ENCODE measurements at places on chromosomes 16 and 17.

- DNase-seq = no peak
These were observed 23.1 kb upstream of the PHF12 start for GRCh38 chr17:28974451-28974850.

DNA sequence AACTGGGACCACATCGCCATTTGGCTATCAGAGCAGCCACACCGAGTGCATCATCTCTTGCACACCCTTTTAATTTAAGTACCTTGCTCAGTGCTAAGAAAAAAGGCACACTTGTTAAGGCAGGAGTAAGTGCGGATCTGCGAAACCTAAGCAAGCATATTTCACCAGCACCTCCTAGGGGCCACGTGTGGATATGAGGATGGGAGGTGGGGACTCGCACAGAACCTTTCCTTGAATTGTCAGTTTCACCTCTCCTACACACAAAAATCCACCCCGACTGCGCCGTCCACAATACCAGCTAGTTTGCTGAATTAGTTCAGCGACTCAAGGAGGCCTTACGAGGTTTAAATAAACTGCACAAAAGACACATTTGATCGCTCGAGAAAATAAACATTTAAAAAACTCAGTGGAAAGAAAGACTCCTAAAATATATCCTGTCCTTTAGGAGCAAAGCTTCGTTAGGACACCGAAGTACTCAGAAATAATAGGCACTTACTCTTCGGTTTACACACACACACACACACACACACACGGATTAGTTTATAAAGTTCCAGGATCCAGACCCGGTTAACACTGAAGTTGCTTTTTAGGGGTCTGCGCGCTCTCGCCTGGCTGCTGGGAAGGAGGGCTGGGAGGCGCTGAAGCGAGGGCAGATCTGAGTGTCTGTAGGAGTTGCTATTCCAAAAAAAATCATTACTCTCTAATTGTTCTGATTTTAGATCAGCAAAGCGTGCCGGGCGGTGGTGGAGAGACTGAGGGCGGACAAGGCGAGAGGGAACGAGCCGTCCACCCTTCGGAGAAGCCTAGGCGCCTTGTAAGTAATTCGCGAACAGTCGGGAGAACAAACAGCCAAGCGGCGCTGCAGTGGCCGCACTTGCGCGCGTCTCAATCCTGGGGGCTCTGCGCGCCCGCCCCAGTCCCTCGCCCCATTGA, 1.0 kb upstream of the KCNJ2 start:
- DNase-seq = no peak

GRCh38 chr17:55340686-55341085, 75.9 kb downstream of the HLF start:
- no peak for DNase-seq

DNA sequence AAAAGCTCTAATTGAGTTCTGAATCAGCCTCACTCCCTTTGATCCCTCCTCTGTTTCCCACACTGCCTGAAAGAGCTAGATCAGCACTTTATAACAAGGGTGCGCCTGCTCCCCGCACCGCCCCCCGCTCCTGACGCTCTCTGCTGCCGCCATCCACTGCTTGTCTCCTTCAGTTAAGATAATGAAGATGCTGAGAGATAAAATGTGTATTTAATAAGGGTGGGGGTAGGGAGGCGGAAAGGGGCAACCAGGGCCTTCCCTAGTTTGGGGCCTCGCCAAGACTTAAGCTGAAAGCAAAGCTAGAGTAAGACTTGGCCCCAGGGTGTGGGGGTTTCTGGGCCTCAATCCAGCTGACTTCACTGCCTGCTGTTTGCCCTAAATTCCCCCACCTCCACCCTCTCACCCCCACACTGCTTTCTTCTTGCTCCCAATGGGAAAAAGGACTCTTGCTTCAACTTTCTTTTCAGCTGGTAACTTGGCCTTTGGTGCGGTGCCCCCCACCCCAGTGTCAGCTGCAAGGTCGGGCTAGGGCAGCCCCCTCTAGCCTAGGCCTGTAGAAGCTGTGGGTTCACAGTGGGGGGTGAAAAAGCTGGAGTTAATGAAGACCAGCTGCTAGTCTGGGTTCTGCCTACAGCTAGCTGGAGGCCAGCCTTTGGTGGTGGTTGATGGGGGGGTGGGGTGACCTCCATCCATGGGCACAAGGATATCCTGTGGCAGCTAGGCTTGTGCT, 1.8 kb upstream of the RARA start:
- DNase-seq = no peak

GRCh38 chr17:29618272-29619065, 4.2 kb downstream of the CORO6 start:
- DNase-seq = no peak

DNA sequence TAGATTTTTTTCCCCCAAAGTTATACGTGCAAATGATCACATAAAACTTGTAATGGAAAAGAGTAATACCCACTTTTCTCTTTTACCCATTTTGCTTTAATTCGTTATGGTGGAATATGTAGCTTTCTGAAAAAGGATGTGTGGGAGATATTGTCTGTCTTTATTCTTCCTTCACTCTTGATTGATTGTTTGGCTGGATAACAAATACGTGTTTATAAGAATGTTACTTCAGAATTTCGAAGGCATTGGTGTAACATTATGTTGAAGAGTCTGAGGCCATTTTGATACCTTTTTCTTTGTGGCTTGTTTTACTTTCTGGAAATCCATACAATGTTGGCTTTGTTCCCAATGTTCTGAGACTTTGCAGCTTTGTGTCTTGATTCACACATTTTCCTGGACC, 71.4 kb downstream of the BCAS3 start:
- DNase-seq = no peak

- no peak for DNase-seq
These were observed 126.9 kb downstream of the KATNIP start for GRCh38 chr16:27676839-27677238.

- DNase-seq = no peak
These were observed 15.8 kb downstream of the COPRS start for GRCh38 chr17:31843070-31843745.

DNA sequence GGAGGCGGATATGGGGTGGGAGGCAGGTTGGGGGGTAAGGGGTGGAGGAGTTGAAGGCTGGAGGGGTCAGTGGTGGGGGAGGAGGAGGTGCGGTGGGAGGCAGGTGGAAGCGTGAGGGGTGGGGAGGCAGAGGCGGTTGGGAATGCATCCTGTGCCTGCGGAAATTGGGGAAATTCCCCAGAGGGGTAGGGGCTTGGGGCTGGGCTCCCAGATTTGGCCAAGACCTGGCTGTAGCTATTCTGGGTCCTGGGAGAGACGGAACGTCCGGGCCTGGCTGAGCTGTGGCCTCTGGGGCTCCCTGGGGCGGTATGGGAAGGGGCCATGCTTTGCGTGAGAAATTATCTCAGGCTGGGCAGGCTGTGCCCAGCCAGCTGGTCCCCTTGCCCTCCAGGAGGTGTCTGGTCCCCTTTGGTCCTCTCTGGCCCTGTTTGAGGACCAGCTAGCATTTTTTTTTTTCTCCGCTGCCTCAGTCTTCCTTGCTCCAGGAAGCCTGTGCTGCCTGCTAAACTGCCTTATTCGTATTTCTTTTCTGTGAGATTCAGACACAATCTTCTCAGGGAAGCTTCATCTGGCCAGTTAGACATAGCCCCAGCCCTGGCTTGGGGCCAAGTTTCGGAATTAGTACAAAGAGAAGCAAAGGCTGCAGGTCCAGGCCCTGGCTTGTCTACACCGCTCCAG, 7.3 kb upstream of the TRPV2 start:
- DNase-seq = no peak

- no peak for DNase-seq
These were observed 48.0 kb downstream of the SRL start for GRCh38 chr16:4193920-4194319.

DNA sequence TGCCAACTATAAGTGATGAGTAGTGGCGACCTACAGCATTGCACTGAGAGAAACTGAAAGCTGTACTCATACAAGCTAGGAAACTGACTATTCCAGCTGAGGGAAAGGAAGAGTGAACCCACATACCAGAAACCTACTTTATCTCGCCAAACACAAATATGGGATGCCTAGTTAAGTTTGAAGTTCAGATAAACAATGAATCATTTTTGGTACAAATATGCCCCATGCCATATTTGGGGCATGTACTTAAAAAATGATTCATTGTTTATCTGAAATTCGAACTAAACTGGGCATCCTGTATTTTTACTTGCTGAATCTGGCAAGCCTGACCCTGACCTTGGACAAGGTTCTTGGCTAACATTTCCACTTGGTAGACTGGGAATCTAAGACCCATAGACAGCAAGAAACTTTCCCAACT, 527.8 kb upstream of the PSMD7 start:
- no peak for DNase-seq

DNA sequence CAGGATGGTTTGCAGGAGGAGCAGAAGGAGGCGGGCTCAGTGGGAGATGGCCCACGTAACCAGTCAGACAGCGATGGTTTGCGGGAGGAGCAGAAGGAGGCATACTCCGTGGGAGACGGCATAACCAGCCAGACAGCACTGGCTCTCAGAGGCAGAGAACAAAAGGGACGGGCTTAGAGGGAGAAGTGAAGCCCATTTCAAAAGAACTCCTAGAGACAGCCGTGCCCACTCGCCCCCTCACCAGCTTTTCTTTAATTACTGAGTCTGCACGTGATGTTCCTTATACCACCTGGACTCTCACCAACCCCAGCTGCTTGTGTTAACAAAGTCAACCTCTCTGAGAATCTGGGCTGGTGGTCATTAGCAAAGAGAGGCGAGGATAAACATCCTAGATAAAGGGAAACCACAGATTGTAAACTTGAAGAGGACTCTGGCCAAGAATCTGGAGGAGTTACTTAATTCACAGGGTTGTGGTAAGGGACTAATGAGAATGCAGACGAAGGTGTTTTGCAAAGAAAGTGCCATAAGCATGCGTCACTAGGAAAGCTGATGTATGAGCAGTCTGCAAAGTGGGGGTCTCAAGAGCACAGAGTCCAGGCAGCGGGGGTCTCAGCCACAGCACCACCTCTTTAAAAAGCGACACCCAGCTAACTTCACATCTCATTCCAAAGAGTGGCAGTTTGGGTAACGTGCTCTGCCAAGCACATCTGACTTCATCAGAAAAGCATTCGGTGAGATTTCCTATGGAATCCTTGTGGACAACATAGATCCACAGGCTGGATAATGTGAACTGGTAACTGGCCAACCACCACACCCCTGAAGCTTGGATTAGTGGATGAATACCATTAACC, 51.7 kb downstream of the NXN start:
- no peak for DNase-seq

GRCh38 chr17:53141731-53142130, 681.0 kb upstream of the KIF2B start:
- DNase-seq = no peak

- no peak for DNase-seq
These were observed 354.1 kb upstream of the TNRC6C start for GRCh38 chr17:77604301-77604972.

- DNase-seq = no peak
These were observed 52.7 kb downstream of the LMF1 start for GRCh38 chr16:918068-918467.

- no peak for DNase-seq
These were observed 13.0 kb downstream of the C16orf87 start for GRCh38 chr16:46817961-46818360.

DNA sequence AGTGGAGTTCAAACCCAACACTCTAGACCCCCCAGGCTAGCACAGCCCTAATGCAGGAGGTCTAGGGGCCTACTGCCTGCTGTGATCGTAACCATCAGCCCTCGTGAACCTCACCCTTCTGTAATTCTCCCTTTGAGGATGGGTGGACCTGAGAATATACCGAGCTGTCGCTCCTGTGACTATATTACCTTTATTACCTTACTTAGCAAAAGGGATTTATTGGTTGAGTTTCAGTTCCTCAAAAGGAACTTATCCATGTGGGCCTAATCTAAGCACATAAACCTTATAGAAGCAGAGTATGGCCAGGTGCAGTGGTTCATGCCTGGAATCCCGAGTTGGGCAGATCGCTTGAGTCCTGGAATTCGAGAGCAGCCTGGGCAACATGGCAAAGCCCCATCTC, 19.2 kb upstream of the EMP2 start:
- no peak for DNase-seq

- DNase-seq = no peak
These were observed 42.4 kb upstream of the LHX1 start for GRCh38 chr17:36894925-36895324.

DNA sequence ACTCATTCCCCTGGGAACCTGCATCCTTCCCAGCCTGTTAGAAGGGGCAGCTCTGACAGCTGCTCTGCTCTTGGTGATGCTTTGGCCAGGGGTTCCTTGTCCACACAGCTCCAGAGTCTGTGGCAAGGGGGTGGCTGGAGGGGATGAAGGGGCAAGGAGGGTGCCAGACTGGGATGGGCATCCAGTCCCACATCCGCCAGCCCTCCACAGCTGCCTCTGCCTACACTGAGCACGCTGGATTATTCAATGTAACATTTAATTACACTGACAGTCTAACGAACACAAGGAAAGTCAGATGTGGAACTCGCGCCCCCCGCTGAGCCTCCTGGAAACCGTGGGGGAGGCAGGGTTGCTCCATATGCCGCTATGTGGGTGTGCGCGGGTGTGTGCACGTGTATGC, 101.1 kb downstream of the C16orf78 start:
- DNase-seq = no peak

- DNase-seq = no peak
These were observed 30.9 kb upstream of the PLLP start for GRCh38 chr16:57315416-57315815.

- DNase-seq = no peak
These were observed 211.7 kb downstream of the XYLT1 start for GRCh38 chr16:17258848-17259713.

DNA sequence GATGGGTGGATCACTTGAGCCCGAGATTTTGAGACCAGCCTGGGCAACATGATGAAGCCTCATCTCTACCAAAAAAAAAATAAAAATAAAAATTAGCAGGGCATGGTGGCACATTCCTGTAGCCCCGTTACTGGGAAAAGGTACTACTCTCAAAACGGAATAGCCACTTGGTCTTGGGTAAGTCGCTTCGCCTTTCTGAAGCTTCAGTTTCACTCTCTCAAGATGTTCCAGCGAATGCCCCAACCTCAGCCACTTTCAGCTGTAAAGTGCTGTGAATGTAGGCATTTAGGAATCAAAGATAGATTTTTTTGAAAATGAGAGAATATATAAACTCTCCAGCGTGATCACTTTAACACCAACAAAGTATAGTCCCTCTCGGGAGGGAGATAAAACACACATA, 154.1 kb upstream of the HS3ST3A1 start:
- no peak for DNase-seq

GRCh38 chr16:90010676-90011507, 8.4 kb downstream of the DBNDD1 start:
- DNase-seq = no peak

- DNase-seq = no peak
These were observed 130.8 kb downstream of the CA10 start for GRCh38 chr17:52027620-52028295.

Data from activated T-helper 1 cell treated with anti-CD3 and anti-CD28 coated beads, Interleukin-12 subunit alpha, Interleukin-12 subunit beta, Interleukin-2, Interleukin-4 antibody, amounts not matched to agents 30 ng/mL and 10 ng/mL and 1 ng/mL, durations not matched to agents 14 hours and 24 hours and 36 hours (primary cell).